A549 treated with CpdA at 1 μM for 4 hours (cell line): ENCODE measurements at places on chromosomes 2 and 18. TPM values are rescaled to one million over a fixed set of nuclear protein-coding genes. Genes with fewer than 3 reads are reported as not detected.

IL36A gene
- not detected in 5 replicates for total RNA-seq

RBM43 gene
- total RNA-seq, result 2.8 to 5.0 TPM (median 3.4 TPM) in 5 replicates

IAH1 gene
- 78.4 to 97.6 TPM (median 94.7 TPM) in 5 replicates for total RNA-seq

WDCP gene
- total RNA-seq, result 12.0 to 15.3 TPM (median 13.0 TPM) in 5 replicates

SPATS2L gene
- total RNA-seq, result 126 to 133 TPM (median 132 TPM) in 5 replicates

SPATA3 gene
- not detected in 5 replicates for total RNA-seq

ZBTB7C gene
- 0.03 to 0.10 TPM (median 0.06 TPM) in 5 replicates for total RNA-seq

VIL1 gene
- 0.10 to 0.95 TPM (median 0.36 TPM) in 5 replicates for total RNA-seq

HOXD13 gene
- total RNA-seq, result 0.16 to 0.34 TPM (median 0.30 TPM) in 5 replicates

IL1R1 gene
- total RNA-seq, result 18.3 to 31.9 TPM (median 25.0 TPM) in 5 replicates

HAUS1 gene
- 34.6 to 59.5 TPM (median 37.5 TPM) in 5 replicates for total RNA-seq
